Left lobe of liver (tissue), 2 donors: ENCODE measurements at places on chromosomes 4 and X.

DNA sequence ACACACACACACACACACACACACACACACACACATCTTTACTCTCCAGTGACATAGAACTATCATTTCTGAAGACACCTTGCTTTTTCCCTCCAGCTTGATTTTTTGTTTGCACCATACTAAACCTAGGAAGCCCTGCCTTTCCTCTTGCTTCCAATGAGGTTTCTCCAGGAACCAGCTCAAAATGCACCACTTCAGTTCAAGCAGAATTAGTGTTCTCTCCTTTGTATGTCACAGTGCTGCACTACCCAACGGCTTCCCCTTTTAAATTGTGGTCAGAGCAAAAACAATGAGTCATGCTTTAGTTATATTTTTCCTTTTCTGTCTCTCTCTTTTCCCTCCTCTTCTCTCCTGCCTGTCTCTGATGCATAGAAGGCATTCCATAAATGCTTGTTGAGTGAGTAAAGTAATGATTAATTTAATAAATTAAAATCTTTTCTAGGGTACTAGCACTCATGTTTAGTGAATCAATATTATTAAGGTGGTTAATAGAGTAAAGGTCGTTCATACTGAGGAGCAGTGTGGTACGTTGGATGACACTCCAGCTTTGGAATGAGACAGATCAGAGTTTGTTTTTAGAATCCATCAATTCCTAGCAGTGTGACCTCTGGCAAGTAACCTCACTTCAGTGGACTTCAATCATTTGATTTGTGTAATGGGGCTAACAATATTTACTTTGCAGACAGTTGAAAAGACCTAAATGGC is 5.9 kb downstream of the RTL3 start:
- no peak for DNase-seq

- no peak for DNase-seq
Observed at GRCh38 chrX:151396042-151396824, 773 bp upstream of the VMA21 start.

DNA sequence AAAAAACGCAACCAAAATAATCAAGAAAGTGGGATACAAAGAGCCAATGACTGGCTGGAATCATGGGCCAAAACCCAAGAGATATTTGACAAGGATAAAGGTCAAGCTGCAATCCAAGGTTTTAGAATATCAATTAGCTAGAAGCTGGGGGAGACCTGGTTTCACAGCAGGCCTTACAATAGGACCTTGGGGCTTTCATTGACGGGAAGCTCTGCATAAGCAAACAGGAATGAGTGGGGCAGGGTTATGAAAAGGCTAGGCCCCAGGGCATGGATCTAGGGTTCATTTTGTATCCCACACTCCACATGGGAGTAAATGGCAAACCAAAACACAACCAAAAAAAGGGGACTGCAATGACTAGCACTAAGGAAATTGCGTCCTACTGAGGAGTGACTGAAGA is 215.3 kb downstream of the HS6ST2 start:
- DNase-seq: no peak

DNA sequence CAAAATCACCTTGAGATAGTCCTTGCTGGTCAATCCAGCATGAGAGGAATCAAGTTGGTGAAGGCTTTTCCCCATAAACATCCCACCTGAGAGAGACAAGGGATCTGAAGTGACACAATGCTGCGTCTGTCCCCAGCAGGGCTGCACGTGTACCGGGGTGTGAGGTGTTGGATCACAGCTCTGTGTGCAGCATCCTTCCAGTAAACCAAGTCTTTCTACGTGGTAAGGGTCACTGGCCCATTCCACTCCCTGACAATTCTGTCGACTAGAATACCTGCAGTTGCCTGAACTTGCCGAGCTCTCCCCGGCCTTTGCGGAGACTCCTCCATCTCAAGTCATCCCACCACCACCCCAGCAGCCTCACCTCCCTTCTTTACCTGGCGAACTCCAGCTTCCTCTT is 14.8 kb downstream of the HELT start:
- DNase-seq: no peak

DNA sequence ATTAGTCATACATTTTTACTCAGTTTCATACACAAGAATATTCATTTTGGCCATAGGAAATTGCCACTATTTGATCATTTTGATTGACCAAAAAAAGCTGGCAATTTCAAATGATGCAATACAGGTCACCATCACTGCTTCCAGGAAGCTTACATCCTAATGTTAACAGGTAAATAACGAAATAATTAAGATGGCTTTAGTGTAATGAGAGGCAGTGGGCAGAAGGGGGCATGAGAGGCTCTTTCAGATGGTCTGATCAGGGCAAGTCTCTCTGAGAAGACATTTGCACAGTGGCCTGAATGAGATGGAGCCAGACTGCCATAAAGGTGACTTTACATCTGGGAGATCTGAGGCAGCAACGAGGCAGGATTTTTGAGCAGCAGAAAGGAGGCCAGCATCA is 170.7 kb downstream of the SLIT2 start:
- peak; percentile 48 for DNase-seq

- no peak for DNase-seq
Observed at GRCh38 chr4:147247579-147247978, 233.3 kb upstream of the EDNRA start.

DNA sequence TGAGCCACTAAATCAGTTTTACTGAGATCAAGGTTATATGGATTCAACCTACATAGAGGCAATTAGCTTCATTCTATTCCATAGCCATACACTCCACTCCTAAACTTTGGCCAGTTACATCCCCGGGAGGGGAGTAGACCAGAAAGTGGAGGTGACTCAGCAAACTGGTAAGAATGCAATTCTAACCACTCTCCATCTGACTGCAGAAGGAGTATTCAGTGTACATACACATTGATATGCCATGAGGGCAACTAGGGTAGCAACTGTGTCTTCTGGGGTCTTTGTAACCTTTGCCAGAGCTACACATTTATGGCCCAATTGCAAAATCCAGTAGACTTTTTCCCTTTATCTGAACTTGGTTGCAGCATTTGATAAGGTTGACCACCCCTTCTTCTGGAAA is 7.6 kb downstream of the SLC25A43 start:
- DNase-seq: no peak

DNA sequence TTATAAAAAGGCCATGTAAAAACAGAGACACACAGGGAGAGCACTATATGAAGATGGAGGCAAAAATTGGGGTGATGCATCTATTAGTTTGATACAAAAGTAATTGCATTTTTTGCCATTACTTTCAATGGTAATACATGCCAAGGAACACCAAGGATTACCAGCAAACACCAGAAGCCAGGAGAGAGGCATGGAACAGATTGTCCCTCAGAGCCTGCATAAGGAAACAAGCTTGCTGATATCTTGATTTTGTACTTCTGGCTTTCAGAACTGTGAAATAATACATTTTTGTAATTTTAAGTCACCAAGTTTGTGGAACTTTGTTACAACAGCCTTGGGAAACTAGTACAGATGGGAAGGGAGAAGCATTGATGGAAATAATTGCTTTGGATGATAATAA is 45.6 kb upstream of the BOD1L1 start:
- no peak for DNase-seq

DNA sequence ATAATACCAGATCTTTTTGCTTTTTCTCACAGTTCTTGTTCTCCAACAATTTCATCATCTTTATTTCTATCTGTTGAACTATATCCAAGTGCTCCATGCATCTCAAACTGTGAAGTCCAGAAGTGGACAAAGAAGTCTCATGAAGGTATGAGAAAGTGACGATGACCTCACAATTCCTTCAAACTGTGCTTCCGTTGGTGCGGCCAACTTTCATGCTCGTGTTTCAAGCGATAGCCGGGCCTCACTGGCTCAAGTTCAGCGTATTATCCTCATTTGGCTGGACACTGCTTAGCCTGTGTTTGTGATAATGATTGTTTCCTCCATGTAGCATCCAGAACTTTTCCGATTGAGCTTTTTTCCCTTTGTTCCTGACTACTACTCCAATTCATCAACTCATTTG is 143.1 kb downstream of the PALLD start:
- DNase-seq: no peak

- no peak for DNase-seq
Observed at GRCh38 chr4:92128676-92129075, 175.1 kb upstream of the GRID2 start.

DNA sequence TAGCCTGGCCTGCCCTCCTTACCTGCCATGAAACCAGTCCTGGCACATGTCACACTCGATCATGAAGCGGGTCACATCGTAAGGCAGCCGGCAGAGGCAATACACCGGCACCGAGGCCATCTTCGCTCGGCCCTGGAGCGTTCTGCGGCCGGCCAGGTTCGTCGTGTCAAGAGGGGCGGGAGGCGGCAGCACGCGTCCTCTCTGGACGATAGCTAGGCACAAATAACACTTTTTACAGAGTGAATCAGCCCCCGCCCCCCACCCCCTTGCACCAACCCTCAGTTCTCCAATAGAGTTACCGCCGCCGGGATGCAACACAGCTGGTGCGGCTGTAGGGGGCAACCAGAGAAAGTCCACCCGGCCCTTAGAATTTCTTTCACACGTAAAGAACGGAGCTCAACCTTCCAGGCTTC is 1.7 kb downstream of the PHF8 start:
- peak; percentile 53 for DNase-seq

DNA sequence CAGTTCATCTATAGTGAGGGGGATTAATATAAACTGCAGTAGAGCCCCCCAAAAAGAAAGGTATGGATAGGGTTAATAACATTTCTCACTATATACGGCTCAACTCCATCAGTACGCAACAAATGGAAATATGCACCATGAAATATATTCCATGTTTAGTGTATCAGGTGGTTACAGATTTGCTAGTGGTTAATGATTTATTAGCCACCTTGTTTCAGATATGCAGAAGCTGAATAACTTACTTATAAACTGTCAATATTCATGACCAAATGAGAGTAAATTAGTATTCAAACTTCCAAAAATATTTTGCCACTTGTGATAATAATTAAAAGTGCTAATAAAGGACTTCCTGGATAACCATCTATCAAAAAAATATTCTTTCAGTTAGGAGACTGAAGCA is 14.8 kb downstream of the AMTN start:
- DNase-seq: no peak

DNA sequence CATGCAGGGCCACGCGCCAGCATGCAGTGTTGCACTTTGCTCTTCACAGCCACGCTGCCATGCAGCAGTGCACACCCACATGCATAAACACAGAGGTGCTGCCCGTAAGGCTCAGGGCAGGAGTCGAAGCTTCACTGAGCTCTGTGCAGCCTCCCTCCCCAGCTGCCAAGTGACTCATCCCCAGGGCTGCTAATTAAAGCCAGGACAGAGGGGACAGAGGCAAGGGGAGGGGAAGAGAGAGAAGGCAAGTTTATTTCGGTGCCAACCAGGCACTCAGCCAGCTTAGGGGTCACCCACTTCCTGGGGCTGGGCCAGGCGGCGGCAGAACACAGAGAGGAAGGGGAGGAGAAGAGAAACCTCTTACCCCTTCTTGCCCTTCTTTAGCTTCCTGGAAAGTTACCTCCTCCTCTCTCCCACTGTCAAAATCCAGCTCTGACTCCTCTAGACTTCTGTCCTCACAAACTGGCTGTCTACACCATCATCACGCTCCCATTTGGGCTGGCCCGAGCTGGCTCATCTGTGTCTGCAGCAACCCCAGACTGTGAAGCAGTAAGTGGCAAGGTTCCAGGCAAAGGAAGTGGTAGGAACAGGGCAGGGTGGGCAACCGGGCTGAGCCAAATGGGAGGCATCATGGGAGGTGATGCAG is 6.2 kb upstream of the IQSEC2 start:
- DNase-seq: no peak

DNA sequence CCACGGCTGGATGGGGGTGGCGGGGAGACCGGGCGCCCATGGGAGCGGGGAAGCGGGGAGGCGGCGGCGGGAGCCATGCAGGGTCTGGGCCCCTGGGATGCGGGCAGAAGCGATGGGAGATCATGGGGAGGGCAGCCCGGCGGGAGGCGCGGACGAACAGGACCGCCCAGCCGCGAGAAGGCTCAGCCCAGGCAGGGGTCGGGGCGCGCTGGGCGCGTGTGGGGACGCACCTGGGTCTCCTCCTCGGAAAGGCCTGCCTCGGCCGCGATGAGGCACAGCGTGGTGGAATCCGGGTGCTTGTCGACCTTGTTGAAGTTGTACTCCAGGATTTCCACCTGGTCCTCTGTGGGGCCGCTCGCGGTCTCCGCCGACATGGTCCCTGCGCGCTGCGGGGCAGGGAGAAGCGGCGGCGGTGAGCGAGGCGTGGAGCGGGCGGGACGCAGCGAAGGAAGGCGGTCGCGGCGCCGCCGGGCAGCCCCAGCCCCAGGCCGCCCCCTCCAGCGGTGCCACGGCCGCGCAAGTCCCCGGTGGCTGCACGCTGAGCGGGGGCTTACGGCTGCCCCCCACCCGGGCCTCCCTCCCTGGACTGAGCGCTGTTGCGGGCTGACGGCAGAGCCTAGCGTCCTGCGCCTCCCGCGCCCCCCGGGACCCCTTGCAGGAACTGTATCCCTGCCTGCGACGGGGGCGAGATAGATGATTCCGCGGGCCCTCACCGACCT is 25.3 kb downstream of the HOPX start:
- DNase-seq: no peak

GRCh38 chrX:130091980-130092522 is 18.2 kb downstream of the ELF4 start:
- DNase-seq: no peak
